IgD-negative memory B cell (primary cell): ENCODE measurements at places on chromosomes 11 and 22. TPM values are rescaled to one million over a fixed set of nuclear protein-coding genes. Genes with fewer than 3 reads are reported as not detected.

The CTSD gene
- polyA plus RNA-seq = 78.7 TPM

The CREB3L1 gene
- not detected for polyA plus RNA-seq

The RBMXL2 gene
- not detected for polyA plus RNA-seq

The C11orf97 gene
- not detected for polyA plus RNA-seq

The PRR5 gene
- 40.3 TPM for polyA plus RNA-seq

The IGSF22 gene
- polyA plus RNA-seq = 4.0 TPM

The NFAM1 gene
- polyA plus RNA-seq = 1.1 TPM

The SAAL1 gene
- polyA plus RNA-seq = 13.6 TPM

The PANX2 gene
- not detected for polyA plus RNA-seq
